ENCODE measurements at places on chromosomes 13 and 19.

- H3K36me3 ChIP-seq: no peaks in the 10 kb centered on the region
- no peak for DNase-seq
- H3K4me3 ChIP-seq: no peak overlapping the region
- no peaks in the 10 kb centered on the region for H3K27me3 ChIP-seq
These were observed 126.7 kb upstream of the MRI1 start for GRCh38 chr19:13637664-13638063.

DNA sequence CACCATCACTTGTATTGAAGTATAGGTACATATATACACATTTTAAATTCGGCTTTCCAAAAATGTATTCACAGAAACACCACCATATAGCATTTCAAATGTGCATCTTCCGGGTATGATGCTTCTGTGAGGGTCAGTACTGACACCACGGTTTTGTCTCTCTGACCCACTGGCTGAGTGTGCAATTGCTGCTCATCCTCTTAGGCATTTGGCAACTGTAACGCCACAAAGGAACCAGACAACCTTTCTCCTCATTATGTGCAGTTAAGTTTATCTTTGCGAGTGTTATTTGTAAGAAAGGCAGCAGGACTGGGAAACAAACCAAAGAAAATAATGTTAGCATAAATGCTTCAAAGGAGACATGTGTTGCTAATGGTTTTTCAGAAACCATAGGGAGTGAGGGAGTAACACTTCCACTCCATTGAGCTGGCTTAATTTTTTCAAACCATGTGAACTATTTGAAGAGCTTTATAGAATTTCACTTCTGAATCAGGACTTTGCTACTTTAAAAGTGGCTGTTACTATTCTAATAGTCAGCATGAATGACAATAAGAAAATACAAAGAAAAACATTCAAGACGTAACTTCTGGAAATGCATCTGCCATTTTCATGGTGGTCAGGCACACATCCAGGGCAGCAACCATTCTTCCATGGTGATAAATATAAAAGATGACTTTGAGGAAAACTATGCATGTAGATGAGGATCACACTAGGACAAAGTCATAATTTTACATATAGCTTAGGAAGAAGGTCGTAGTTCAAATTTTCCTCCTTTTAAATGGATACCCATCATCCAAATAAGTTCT, 423.3 kb downstream of the MZT1 start:
- H3K4me1 ChIP-seq: peaks cover 6% of the 10 kb centered on the region
- no peak overlapping the region for H3K27ac ChIP-seq
- H3K4me3 ChIP-seq: no peak overlapping the region
- no peaks in the 10 kb centered on the region for H3K27me3 ChIP-seq

DNA sequence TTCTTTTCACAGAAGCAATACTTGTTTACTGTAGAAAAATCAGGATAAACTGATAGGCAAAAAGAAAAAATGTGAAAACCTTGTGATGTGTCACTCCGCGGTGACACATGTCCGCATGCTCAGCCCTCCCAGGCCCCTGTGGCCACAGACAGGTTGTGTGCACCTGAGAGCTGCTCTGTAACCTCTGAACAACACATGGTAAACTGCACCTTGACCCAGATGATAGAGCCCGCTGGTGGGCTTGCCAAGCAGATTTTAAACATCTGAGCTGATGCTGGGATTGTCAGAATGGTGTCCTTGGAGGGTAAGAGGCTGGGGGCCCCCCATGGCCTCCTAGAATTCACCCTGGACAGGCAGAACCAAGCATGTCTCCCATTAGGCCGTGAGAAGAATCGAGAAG, 33.8 kb downstream of the DHRS12 start:
- H3K27me3 ChIP-seq: no peaks in the 10 kb centered on the region
- DNase-seq: no peak
- no peaks in the 10 kb centered on the region for H3K4me1 ChIP-seq
- no peaks in the 10 kb centered on the region for H3K36me3 ChIP-seq
- no peak overlapping the region for H3K27ac ChIP-seq

- no peaks in the 10 kb centered on the region for H3K36me3 ChIP-seq
- peak within 1 kb of the TSS; percentile 91 for H3K4me3 ChIP-seq
- H3K27ac ChIP-seq: peak within 1 kb of the TSS; percentile 13
- DNase-seq: peak; percentile 94
These were observed at the start of gene GEMIN7 for GRCh38 chr19:45079063-45079910. Gene GEMIN7 (plus strand): TSS chr19:45079260. CDS start chr19:45090115, 10,855 bp downstream.

GRCh38 chr13:67043901-67044300, 186.2 kb downstream of the PCDH9 start:
- DNase-seq: peak; percentile 3
- H3K36me3 ChIP-seq: no peaks in the 10 kb centered on the region
- no peaks in the 10 kb centered on the region for H3K4me1 ChIP-seq

DNA sequence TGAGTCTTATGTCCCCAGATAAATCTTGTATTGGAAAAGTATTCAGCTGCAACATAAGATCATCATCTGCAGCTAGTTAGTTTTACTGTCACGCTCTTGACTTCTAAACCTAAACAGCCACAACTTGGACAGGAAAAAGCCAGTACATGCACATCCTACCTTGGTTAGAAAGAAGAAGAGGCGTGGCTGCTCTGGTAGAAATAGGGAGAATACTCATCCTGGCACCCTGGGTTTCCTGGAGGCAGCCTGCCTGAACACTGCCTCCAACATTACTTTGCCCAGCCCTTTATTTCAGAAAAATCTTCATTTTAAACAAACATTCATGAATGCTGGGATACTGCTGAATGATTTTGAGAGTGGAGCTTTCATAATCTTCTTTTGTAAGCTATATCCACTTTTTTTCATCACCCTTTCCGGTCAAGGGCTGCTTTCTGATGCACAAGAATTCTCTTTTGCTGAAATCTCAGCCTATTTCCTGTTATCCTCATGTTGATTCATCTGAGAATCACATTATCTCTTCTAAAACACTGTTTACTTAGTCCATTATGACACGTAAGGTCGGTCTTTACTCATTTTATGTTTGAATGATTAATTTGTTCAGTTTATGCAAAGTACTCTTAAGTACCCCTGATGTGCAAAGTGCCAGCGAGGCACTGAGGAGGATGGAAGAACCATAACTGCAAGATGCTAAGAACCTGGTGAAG, 55.2 kb downstream of the STARD13 start:
- H3K4me3 ChIP-seq: no peak overlapping the region
- H3K27ac ChIP-seq: no peak overlapping the region
- no peaks in the 10 kb centered on the region for H3K36me3 ChIP-seq

DNA sequence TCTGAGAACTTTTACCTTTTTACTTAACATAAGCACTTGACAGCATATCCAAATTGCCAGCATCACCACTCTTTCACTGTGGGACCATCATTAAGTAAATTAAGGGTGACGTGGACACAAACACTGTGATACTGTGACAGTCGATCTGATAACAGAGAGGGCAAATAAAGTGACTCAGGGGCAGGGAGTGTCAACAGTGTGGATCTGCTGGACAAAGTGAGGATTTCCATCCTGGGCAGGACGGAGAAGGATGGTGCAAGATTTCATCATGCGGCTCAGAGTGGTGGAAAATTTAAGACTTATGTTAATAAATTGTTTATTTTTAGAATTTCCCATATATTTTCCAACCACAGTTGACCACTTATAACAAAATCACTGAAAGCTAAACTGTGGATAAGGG, 60.0 kb upstream of the WDFY2 start:
- H3K27me3 ChIP-seq: no peaks in the 10 kb centered on the region
- H3K27ac ChIP-seq: no peak overlapping the region
- H3K4me3 ChIP-seq: no peak overlapping the region
- H3K36me3 ChIP-seq: no peaks in the 10 kb centered on the region
- no peak for DNase-seq

- H3K36me3 ChIP-seq: no peaks in the 10 kb centered on the region
- no peak for DNase-seq
- H3K4me1 ChIP-seq: no peaks in the 10 kb centered on the region
- no peak overlapping the region for H3K4me3 ChIP-seq
These were observed 4.9 kb upstream of the DMKN start for GRCh38 chr19:35518313-35518712.
